ENCODE measurements at places on chromosomes 2 and 18. TPM values are rescaled to one million over a fixed set of nuclear protein-coding genes. Genes with fewer than 3 reads are reported as not detected.

DNA sequence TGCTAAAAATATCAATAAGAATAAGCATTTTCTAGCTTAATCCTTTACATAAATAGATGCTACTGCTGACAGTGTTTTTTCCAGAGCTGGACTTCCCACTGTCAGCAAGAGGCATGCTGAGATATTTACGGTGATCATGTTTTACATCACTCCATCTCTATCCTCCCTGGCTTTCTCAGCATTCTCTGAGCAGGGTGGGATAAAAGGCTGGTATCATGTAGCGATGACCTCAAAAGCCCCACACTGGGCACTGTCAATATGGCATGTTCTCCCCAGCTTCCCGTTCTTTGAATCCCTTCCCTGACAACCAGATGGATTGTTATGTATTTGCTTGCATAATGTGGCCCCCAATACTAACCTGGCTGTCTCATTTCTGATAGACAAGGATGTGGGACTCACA is 83.2 kb upstream of the EPHA4 start:
- no peak for DNase-seq

- peak; percentile 13 for DNase-seq
Observed at GRCh38 chr2:45452866-45453265, 158.2 kb downstream of the SRBD1 start.

DNA sequence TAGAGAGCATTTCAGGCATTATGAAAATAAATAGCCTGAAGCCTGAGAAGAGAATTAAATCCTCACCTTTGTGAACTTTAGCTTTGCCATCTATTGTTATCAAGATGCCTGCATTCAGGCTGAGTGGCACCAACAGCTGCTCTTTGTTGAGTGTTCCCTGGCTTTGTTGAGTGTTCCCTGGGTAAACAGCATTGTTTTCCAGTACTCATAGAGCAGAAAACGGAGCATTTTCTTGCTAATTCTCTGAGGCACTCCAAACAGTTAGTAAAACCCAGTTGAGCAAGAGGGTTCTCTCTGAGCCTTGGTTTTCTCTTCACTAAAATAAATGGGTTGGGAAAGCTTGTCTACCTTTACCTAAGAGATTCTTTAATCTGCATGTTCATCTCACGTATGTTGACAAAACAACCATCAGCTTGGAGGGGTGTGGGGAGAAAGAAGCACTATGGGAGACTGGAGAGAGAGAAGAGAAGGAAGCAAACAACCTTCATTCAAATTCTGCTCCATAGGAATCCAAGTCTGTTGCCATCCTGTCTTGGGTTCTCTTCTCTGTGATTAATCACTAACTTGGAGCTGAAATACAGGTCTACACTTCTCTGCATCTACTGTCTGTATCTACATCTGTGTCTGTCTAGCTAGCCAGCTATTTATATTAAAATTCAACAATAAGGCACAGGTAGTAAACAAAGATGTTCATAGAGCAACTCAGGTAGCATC is 567.0 kb upstream of the SOX11 start:
- no peak for DNase-seq

DNA sequence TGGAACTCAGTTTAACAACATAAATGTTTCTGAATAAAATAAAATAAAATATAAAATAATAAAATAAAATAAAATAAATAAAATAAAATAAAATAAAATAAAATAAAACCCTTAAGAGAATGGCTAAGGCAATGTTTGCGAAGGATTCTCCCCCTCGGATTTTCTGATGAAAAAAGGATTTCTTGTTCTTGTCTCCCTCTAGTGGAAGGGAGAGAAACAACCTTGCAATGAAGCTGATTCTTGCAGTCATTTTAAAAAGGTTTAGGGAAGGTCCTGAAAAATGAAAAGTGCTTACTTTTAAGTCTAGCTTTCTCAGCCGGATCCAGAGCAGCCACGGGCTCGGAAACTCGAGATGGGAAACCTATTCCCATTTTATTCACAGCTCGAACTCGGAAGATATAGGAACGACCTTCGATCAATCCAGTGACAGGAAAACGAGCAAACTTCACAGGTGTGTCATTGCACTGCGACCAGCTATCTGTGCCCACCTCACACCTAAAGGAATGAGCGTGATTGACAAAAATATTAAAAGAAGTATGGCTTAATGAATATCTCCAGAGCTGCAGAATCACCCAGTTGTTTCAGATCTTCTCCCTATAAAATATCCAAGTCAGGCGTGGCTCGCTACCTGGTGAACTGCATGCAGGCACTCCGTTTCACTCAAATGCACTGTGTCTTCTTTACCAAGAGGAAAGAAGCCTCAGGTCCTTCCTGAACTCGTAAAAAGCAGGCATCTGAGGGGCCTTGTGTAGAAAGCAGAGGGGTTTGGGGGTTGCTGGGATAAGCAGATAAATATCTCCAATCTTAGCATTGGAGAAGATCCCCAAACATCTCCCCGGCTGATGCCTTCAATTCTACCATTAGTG is 68.1 kb downstream of the MYOM1 start:
- peak; percentile 35 for DNase-seq

- DNase-seq: no peak
Observed at GRCh38 chr2:55090702-55091101, 40.5 kb upstream of the RTN4 start.

- no peak for DNase-seq
Observed at GRCh38 chr2:47638430-47638829, 144.5 kb upstream of the MSH6 start.

DNA sequence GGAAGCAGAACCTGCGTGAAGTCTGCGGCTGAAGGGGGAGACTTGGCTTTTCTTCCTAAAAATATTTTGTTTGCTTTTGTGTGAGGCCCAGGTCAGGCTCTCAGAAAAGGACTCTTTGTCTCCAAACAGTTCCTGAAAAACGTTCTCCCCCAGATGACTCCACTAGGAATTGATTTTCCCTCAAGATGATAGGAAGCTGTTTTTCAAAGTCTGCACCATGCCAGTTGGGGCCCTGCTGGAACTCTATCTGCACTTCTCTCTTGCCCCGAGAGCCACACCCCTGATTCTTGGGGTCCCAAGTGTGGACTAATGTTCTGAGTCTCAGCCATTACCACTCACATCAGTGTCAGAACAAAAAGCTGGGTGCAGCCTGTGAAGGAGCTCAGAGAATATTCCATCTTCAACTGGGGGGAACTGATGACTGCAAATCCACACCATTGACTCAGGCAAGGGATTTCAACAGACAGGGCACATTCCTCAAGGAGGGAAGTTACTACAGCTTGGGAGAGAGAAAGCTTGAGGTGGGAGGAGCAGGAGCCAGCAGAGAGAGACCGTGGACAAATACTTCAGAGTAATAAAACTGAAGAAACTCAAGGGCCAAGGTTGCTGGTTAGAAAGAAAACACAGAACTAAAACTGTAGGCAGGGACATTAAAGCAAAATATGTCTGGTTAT is 768.3 kb downstream of the RNF144A start:
- DNase-seq: peak; percentile 61

- peak; percentile 48 for DNase-seq
Observed at GRCh38 chr2:69914950-69915945, at the start of gene MXD1. MXD1 (plus strand) TSS chr2:69915109; CDS start chr2:69915331, 222 bp downstream.

GRCh38 chr2:179636100-179636980 is 225.1 kb downstream of the ZNF385B start:
- no peak for DNase-seq

- no peak for DNase-seq
Observed at GRCh38 chr2:64626146-64626809, 27.4 kb downstream of the SERTAD2 start.

GRCh38 chr2:168518555-168519066 is 62.5 kb downstream of the CERS6 start:
- peak; percentile 41 for DNase-seq

- DNase-seq: no peak
Observed at GRCh38 chr2:144629935-144630334, 110.0 kb upstream of the ZEB2 start.

Gene NOSTRIN
- total RNA-seq: 19.1 TPM

Gene EDAR
- total RNA-seq: 0.12 TPM
